ENCODE measurements at places on chromosomes 1 and 21.

- no peak for DNase-seq
Measured at GRCh38 chr21:38918607-38919346, 113.0 kb downstream of the ETS2 start.

DNA sequence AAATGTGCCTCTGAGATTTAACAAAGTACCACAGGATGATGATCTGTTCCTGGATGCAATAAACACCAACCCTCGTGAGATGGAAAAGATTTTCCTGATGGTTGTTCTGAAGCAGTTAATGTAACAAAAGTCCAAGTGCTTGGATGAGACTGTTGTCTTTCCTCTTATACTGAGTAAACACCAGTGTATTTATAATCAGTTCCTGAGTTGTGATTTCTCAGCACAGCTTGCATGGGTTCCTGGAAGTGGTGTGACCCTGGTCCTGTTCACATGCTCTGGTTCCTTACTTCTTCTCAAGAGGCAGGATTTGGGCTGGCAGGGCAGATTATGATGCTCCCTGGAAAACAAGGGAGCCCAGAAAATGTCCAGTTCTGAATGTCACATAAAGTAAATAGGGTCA, 208.2 kb upstream of the USP24 start:
- DNase-seq: no peak

- DNase-seq: peak; percentile 42
Measured at GRCh38 chr1:156383023-156383422, 14.0 kb downstream of the RHBG start.

GRCh38 chr1:69315823-69316222, 251.9 kb upstream of the LRRC7 start:
- DNase-seq: no peak

- DNase-seq: no peak
Measured at GRCh38 chr1:191618181-191618580, 540.1 kb upstream of the RGS18 start.

DNA sequence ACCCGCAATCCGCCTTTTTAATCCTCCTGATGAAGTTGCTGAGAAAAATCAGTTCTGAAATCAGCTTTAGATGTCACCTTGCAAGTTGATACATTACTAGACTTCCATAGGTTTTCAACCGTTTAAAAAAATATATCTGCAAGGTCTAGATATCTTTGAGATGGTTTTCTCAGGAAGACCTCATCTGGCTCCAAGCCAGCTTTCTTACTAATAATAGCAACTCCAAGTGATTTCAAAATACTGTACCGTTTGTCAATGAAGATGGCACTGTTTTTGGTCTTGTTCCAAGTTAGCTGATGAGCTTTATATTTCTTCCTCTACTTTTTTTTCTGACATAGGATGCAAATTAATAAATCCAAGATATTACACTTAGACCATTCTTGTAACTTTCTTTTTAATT, 40.3 kb downstream of the LRRC8C start:
- DNase-seq: no peak

- no peak for DNase-seq
Measured at GRCh38 chr1:237891266-237891665, 544 bp upstream of the ZP4 start.

Measured in HCEC 1CT (cell line).